ENCODE measurements at places on chromosomes 13 and 19. TPM values are rescaled to one million over a fixed set of nuclear protein-coding genes. Genes with fewer than 3 reads are reported as not detected.

GRCh38 chr13:84912720-84913119 is 886.5 kb downstream of the SLITRK6 start:
- DNase-seq, result no peak

Gene WTIP
- 39.5 TPM for total RNA-seq

- no peak for DNase-seq
These were observed 17.7 kb downstream of the PNMA8A start for GRCh38 chr19:46453661-46454060.

- no peak for DNase-seq
These were observed 1819.4 kb downstream of the UQCRFS1 start for GRCh38 chr19:27393591-27393990.

- no peak for DNase-seq
These were observed 605.7 kb downstream of the FGF9 start for GRCh38 chr13:22276616-22277015.

Gene FCER2
- total RNA-seq, result not detected

DNA sequence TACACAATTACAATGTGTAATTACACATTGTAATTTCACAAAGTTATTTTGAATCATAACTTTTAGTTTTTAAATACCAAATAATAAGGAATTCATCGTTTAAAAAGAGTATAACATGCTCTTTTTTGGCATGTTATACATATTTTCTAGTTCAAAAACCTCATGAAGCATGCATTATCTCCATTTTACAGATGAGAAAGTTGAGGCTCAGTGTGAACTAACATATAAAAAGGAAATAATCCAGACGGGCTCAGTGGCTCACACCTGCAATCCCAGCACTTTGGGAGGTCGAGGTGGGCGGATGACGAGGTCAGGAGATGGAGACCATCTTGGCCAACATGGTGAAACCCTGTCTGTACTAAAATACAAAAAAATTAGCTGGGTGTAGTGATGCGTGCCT is 107.9 kb downstream of the PCDH9 start:
- no peak for DNase-seq

- no peak for DNase-seq
These were observed 10.3 kb downstream of the KMT2B start for GRCh38 chr19:35727956-35728706.

- DNase-seq, result no peak
These were observed 5.9 kb downstream of the RTBDN start for GRCh38 chr19:12828494-12828893.

DNA sequence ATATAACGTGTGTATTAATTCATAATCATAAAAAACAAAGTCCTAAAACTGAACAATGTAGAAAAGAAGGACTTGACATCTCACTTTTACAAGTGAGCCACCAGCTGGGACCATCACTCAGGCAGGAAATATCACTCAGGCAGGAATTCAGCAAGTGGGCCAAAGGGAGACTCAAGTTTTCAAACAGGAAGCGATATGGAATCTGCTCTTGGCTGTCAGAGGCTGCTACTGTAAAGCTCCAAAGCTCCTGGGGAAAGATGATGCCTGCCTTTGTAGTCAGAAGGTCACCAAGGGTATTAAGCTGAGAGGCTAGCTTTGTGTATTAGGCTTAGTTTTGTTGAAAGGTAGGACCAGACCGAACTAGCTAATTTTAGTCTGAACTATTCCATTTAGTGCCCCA is 5.5 kb upstream of the AKAP11 start:
- DNase-seq, result peak; percentile 4

Gene GSX1
- not detected for total RNA-seq

GRCh38 chr19:4441994-4442818 is 15.4 kb downstream of the UBXN6 start:
- no peak for DNase-seq

- DNase-seq, result no peak
These were observed 3.4 kb downstream of the GGN start for GRCh38 chr19:38384209-38385027.

Gene SGCG
- total RNA-seq, result not detected

- DNase-seq, result no peak
These were observed 38.2 kb downstream of the MZT1 start for GRCh38 chr13:72689181-72689696.

Gene FRY
- total RNA-seq, result 0.62 TPM

Gene UBE2L5
- not detected for total RNA-seq

Gene PRR12
- total RNA-seq, result 2.3 TPM

DNA sequence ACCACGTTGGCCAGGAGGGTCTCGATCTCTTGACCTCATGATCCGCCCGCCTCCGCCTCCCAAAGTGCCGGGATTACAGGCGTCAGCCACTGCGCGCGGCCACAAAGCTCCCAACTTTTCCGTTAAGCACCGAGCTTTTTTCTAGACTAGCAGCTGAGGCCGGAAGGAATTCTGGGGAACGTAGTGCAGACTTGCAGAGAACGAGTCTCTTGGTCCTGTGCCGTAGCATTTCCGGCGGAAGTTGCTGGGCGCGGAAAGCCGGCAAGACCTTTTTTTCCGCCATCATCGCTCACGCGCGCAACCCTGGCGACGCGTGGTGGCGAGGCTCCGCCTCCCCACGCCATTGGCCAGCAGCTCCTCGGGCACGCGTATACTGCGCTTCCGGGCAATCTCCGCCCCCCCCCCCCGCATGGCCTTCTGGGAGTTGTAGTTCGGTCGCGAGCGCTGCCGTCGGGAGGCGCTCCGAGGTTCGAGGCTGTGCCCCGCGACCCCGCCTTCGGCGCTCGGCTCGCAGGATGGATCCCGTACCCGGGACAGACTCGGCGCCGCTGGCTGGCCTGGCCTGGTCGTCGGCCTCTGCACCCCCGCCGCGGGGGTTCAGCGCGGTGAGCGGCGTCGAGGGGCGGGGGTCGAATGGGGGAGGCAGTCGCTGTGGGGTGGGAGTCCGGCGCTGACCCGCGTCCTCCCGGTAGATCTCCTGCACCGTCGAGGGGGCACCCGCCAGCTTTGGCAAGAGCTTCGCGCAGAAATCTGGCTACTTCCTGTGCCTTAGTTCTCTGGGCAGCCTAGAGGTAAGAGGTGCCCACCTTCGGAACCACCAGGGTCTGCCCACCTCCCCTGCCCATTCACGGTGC is at the start of gene MVB12A:
Gene MVB12A (plus strand): TSS at position 427 of the 854 bp plus-strand sequence. CDS start 89 bp downstream, at position 516.
- DNase-seq, result peak; percentile 98

DNA sequence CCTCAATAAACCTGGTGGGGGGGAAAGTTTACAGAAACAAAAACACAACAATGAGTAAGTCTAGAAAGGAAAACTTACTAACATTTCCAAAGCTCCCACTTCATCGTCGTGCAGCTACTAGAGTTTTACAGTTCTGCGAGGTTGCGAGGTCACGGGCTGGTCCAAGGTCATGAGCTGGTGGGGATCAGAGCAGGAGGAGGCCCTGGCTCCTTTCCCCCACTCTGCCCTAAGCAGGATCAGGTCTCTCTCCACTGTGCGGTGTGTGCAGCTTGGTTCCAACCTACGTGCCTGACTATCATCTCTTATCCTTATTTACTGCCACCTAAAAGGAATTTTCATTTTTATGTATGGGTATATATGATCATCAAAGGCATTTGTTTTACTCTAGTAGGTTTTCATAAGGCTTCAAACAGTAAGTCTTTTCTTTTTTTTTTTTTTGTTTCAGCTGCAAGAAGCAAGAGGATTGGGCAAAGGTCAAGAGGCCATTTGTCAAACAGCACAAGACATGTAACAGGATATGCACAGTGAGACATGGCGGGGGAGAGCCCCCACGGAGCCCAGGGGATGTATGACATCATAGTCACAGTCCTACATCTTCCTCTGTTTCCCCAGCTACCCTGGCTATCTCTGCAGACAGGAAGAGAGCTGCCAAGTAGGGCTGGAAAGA is 76.6 kb upstream of the POMP start:
- DNase-seq, result no peak

DNA sequence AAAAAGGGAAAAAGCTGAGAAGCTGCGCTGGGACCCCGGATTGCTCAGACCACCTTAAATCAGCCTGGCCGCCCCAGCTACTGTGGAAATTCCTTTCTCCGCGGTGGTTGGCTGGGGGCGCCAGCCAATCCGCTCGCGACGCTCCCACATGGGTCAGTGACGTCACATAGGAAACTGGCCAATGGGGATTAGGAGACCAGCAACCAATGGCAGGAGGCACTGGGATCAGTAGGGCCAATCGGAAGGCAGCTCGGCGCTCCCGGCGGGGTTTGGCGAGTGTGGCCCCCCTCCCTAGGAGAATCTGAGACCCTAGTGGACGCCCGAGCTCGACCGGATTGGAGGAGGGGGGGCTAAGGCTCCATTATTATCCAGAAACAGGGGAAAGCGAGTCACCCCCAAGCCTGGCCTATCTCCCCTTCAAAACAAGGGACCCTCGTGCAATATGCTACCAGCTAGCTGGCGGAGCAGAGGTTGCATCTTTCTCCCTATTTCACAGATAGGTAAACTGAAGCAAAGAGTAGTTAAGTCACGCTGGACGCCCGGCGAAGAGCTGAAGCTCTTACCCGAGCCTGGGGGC is 6.5 kb upstream of the TLE2 start:
- peak; percentile 99 for DNase-seq

DNA sequence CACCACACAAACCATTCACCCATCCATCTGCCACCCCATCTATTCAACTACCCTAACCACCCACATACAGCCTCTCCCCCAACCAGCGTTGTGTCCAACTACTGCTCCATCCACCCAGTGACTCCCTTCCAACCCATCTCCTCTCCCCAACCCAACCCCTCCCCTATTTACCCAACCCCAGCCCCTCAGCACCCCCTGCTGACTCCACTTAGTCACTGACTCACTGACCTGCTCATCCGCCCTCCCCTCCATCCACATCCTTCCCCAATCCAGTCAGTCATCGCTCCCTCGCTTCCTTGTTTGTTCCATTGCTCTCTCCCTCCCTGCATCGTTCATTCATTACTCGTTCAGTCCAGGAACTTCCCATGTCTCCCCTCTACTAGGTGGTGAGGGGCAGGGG is 39.2 kb downstream of the KCNC3 start:
- no peak for DNase-seq

GRCh38 chr13:81779876-81780275 is 1439.0 kb upstream of the SPRY2 start:
- peak; percentile 10 for DNase-seq

Gene ASPDH
- total RNA-seq, result 0.36 TPM

DNA sequence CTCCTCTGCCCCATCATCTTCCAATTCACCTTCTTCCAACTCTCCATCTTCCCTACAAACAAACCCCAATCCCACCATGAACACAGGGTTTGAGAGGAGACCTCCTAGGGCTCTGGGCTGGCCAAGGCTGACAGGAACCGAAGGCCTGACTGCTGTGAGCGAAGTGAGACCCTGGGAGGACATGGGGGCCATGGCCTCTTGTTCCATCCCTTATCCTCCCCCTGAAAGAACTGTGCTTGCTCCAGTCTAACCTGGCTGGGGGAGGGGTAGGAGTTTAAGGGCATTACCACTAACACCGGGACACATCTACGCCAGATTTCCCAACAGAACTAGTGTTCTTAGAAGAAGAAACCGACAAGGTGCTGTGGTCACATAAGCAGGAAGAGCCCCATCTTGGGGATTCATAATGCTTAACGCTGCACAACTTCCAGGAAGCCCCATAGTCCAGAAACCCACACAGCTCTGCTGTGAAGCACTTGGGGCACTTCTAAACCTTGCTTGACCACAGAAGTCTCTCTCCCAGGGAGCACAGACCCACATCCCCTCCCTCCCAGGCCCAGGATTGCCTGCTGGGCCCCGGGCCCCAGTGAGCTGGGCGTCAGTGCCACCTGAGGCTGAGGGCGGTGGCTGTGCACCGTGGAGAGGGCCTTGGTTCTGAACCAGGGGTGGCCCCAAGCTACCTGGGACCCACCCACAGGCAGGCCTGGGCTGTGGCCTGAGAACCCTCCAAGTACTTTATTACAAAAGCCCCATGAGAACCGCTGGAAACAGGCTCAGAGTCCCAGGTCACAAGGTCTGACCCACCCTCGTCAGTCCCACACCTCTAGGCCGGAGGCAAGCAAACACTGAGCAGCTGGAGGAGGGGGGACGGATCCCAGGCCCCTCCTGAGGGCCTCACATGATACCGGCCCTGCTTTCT is 18.8 kb downstream of the ZC3H4 start:
- no peak for DNase-seq

DNA sequence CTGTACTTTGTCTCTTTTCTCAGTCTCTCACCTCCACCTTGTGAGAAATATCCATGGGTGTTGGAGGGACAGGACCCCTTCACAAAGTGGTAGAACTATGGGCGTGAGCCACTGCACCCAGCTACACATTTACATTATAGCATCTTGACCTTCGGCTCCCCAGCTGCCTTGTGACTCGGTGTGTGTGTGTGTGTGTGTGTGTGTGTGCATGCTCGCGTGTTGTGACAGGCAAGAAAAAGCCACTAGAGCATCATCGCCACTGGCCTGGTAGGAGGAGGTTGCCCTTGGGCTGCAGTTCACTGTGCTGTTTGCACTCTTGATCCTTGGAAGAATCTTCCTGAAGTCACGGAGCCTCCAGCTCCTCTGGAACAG is 13.7 kb upstream of the ZNF888 start:
- no peak for DNase-seq

DNA sequence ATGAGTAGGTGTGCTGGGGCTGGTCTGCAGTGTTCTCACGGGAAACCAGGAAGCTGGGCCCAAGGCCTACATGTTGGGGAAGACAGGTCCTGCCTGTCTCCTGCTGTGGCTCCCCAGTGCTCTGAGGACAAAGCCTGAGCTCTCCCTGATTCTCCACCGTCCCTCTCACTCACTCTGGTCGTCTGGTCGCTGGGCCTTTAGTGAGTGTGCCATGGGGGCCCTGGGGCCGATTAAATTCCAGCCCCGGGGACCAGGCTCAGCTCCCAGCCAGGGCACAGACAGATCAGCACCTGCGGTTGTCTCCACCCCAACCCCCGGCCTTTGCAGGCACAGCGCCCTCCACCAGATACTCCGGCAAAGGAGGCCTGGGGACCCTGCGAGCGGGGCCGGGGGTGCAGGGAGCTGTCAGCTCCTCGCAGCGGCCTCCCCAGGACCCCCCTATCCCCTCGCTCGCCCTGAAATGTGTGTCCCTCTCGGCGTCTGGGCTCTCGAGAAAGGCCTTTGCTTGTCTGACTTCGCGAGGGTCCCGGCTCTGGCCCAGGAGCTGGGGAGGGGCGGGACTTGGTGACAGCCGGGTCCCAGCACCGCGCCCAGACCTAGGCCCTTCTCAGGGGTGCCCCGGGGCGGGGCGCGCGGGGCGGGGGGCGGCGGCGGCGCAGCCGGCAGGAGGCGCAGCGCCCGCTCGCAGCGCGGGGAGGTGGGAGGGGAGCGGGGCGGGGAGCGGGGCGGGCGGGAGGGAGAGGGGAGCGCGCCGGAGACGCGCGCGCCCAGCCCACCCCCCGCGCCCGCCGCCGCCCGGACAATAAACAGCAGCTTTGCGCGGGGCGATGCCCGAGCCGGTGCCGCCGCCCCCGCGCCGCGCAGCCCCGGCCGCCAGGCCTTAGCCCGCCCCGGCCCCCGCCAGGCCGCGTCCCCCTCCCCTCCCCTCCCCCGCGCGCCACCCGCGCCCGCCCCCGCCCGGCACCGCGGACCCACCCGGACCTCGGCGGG is at the start of gene PALM:
Gene PALM (plus strand): TSS at position 782 of the 990 bp plus-strand sequence. CDS start 212 bp downstream, outside the sequence.
- no peak for DNase-seq

Gene CKM
- total RNA-seq, result not detected

Gene RNF17
- total RNA-seq, result not detected

DNA sequence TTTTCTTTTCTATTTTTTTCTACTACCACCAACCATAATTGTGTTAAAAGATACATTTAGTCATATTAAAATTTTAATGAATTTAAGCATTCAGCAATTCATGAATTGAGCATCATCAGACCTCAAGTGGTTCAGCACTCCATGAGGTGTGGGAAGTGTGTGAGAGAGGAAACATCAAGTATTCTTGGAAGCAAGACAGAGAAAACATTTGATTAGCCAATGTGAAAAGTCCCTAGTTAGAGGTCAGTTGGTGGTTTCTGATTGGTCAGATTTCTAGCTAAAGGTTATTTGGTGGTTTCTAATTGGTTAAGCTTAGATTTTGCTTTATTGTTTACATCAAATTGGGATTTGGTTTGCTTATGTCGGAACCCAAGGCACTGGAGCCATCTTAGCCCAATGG is 134.7 kb downstream of the KLF5 start:
- no peak for DNase-seq
